ENCODE measurements at places on chromosomes 13 and 19.

- DNase-seq = no peak
These were observed 1.9 kb downstream of the COX6B2 start for GRCh38 chr19:55352549-55353145.

- peak; percentile 75 for DNase-seq
These were observed 1.5 kb upstream of the SLC17A7 start for GRCh38 chr19:49442771-49443365.

DNA sequence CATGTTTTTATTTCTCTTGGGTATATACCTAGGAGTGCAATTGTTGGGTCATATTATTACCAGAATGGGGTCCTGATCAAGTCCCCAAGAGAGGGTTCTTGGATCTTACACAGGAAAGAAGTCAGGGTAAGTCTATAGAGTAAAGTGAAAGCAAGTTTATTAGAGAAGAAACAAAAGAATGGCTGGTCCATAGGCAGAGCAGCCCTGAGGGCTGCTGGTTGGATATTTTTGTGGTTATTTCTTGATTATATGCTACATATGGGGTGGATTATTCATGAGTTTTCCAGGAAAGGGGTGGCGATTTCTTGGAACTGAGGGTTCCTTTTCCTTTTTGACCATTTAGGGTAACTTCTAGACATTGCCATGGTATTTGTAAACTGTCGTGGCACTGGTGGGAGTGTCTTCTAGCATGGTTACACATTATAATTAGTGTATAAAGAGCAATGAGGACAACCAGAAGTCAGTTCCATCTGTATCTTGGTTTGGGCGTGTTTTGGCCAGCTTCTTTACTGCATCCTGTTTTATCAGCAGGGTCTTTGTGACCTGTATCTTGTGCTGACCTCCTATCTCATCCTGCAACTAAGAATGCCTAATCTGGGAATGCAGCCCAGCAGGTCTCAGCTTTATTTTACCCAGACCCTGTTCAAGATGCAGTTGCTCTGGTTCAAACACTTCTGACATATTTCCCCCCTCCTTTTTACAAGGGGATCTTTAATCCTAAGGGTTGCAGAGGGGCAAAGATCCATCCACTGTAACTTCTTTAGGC lies 41.1 kb downstream of the CEACAM1 start:
- peak; percentile 71 for DNase-seq

- DNase-seq = no peak
These were observed 19.5 kb downstream of the N4BP2L1 start for GRCh38 chr13:32408296-32409000.

GRCh38 chr19:44552324-44552723 lies 22.8 kb upstream of the CEACAM20 start:
- DNase-seq = peak; percentile 56

DNA sequence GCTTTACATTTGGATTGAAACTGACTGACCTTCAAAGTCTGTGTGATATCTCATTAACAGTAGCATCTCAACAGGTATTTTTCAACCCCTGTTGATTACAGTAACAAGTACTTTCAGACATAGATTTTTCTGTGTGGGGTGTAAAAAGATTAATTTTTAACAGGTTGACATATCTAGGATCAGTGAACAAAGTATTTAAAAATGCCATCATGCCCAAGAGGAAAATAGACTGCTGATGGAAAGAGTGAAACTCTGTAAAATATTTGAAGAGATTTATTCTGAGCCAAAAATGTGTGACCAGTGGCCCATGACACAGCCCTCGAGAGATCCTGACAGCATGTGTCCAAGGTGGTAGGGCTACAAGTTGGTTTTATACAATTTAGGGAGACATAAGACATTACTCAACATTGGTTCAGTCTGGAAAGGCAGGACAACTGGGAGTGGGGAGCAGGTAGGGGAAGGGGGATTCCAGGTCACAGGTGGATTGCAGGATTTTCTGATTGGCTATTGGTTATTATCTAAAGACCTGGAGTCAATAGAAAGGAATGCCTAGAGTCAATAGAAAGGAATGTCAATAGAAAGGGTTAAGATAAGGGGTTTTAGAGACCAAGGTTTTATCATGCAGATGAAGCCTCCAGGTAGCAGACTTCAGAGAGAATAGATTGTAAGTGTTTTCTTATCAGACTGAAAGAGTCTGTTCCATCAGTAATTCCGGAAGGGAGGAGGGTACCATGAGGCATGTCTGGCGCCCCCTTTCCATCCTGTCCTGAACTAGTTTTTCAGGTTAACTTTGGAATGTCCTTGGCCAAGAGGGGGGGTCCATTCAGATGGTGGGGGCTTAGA lies 29.1 kb downstream of the TNFRSF19 start:
- DNase-seq = no peak

DNA sequence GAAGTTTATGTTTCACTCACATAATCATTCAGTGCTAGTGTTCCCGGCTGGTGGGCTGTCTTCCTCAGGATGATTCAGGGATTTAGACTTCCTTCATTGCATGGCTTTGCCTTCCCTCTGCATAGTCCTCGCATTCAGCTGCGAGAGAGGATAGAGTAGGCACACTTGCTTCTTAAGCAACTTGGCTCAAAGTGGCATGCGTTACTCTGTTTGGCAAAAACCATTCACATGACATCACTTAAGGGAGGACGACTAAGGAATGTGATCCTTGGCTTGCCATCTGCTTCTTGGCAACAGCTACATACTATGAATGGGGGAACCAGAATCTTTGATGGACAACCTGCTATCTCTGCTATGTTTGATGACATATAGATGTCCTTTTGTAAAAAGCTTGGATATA lies 359.3 kb downstream of the TDRD3 start:
- no peak for DNase-seq

- DNase-seq = no peak
These were observed 118.5 kb upstream of the MIR17HG start for GRCh38 chr13:91228940-91229339.

GRCh38 chr19:13872695-13873389 lies 4.1 kb upstream of the NANOS3 start:
- peak; percentile 64 for DNase-seq

DNA sequence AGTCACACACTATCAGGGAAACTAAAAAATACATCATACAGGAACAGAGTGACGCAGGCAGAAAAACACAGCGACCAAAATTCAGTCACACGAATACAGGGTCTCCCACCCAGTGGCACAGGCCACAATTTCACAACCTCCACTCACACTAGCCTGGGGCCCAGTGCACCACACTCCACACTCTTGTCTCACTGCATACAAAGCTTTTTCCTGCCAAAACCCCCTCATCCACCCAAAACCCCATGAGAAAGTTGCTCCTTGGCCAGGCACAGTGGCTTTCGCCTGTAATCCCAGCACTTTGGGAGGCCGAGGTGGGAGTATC lies 1.2 kb downstream of the S1PR5 start:
- no peak for DNase-seq

- DNase-seq = no peak
These were observed 1.6 kb upstream of the POU4F1 start for GRCh38 chr13:78604782-78605611.

DNA sequence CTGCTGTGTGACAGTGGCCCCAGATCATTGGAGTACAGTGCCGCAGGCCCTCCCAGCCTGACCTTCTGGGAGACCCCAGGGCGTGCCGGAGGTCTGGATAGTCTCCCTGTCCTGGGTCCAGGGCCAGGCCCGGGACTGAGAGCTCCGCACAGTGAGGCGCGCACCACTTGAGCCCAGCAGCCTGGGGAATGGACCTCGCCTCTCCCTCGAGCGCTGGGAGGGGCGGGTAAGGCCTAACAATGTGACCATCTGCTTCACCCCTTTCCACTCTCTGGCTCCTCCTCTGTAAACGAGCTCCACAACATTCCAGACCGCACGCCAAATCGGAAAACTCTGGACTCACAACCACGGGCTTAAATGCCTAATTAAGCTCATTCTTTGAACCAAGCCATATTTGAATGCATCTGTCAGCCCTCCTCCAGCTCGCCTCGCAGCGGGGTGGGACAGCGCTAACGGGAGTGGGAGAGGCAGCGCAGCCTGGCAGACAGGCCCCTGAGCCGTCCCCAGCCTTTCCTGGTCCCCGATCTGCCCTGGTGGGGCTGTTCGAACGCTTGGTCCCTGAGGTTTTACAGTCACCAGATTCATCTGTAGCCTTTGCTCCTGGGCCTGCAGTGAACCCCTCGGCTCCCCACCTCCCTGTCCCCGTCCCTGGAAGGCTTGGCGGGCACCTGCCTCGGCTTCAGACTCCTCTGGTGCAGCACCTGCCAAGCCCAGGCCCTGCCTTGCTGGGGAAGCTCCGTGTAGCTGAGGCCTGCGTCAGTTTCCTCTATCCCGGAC lies 120.7 kb upstream of the VSTM2B start:
- no peak for DNase-seq

GRCh38 chr19:35388277-35389054 lies 17.6 kb downstream of the GPR42 start:
- DNase-seq = no peak

- no peak for DNase-seq
These were observed 335.7 kb downstream of the DCT start for GRCh38 chr13:94143624-94144350.

DNA sequence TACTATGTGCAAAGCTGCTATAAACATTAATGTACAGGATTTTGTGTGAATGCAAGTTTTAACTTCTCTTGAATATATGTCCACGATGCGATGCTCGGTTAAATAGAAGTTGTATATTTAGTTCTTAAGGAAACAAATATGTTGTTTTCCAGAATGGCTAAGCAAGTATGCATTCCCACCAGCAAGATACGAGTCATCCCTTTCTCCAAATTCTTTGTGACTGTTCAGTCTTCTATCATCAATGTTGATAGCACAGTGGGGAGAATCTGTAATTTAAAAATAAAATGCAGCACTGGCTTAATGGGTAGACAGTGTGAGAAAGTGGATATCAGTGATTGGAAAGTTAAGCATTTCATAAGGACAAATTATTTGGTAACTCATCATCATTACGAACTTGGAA lies 1340.8 kb downstream of the PCDH9 start:
- no peak for DNase-seq

GRCh38 chr13:31225998-31226675 lies 26.4 kb downstream of the B3GLCT start:
- no peak for DNase-seq

DNA sequence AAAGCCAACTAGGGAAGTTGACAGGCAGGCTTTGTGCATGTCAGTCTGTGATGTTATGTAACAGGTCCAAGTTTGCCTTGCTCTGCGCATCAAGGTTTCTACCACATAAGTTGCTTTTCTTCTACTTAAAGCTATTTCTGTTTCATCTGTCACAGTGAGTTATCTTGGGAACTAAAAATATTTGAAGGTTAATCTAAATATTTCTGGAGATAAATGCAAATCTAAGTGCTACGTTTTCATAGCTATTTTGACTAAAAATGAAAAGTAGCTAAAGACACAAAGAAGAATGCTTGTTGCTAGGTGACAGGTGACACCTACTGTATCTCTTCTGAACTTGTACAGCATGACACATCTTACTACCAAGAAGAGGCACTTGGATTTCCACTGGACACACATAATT lies 135.6 kb downstream of the KLF12 start:
- DNase-seq = no peak

DNA sequence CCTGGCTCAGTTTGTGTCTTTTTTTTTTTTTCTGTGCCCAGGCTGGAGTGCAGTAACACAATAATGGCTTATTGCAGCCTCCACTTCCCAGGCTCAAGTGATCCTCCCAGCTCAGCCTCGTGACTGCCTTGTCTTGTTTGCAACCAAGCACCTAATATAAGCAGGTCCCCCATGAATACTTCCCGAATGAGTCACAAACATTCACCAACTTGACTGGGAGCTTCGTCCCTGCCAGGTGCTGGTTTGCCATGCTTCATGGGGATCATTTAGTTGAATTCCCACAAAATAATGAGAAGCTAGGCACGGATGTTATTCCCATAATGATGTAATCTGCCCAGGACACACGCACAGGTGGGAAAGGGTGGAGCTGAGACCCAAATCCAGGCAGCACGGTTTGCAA lies 176.5 kb downstream of the CACNA1A start:
- DNase-seq = no peak

DNA sequence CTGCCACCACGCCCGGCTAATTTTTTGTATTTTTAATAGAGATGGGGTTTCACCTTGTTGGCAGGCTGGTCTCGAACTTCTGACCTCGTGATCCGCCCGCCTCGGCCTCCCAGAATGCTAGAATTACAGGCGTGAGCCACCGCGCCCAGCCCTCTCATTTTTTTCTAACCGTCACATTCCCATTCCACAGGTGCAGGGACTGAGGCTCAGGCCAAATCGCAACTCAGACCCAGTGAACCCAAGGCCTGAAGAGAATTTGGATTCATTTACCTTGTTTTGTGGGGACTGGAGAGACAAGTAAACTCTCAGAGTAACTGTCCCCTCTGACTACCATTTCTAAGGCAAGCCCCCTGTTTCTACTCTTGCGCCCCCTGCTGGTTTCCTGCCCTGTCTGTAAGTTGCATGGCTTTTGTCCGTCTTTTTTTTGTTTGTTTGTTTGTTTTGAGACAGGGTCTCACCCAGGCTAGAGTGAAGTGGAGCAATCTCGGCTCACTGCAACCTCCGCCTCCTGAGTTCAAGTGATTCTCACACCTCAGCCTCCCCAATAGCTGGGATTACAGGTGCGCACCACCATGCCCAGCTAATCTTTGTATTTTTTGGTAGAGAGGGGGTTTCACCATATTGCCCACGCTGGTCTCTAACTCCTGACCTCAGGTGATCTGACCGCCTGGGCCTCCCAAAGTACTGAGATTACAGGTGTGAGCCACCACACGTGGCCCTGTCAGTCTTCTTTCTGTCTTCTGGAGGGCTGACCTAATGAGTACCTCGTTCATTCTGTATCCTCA lies 2.3 kb upstream of the STRN4 start:
- peak; percentile 86 for DNase-seq

All from activated CD8-positive, alpha-beta T cell treated with anti-CD3 and anti-CD28 coated beads, Interleukin-2, amount 10 ng/mL, durations not matched to agents 7 days and 5 days (primary cell).